ENCODE measurements at places on chromosomes 7 and 10.

GRCh38 chr10:17644485-17644943 lies 563 bp downstream of the STAM start:
- DNase-seq = no peak

- no peak for DNase-seq
These were observed 138.4 kb upstream of the NFE2L3 start for GRCh38 chr7:26013551-26014083.

- no peak for DNase-seq
These were observed 115.9 kb downstream of the CCNY start for GRCh38 chr10:35452171-35452570.

DNA sequence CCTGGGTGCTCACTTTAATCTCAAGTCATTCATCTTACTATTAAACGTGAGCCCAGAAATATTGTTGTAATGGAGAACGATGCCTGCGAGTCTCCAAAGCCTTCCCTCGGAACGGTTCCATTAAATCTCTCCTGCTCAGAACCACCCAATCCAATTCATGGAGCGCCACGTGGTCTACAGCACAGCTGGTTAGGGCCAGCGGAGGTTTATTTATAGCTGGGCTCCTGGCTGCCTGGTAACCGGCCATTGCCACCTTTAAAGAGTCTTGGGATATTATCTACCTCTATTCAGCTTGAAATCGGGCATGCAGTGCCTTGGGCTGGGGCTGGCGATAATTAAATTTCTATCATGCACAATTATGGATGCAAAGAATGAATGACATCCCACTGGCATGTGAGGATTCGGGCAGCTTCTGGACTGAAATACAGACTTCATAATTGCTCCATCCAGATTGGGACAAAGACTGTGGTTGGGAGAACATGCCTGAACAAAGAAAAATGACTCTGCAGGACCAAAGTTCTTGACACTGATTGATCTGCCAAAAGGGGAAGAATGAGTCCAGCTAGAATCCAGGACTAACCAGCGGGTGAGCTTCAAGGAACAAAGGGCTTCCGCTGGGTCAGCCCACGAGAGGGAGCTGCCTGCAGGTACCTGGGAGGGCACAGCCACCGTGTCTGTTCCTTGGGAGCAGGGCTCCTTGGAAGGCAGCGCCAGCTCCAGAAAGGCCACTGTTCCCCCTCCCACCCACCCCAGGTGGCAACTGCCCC lies 7.3 kb downstream of the FAM20C start:
- no peak for DNase-seq

DNA sequence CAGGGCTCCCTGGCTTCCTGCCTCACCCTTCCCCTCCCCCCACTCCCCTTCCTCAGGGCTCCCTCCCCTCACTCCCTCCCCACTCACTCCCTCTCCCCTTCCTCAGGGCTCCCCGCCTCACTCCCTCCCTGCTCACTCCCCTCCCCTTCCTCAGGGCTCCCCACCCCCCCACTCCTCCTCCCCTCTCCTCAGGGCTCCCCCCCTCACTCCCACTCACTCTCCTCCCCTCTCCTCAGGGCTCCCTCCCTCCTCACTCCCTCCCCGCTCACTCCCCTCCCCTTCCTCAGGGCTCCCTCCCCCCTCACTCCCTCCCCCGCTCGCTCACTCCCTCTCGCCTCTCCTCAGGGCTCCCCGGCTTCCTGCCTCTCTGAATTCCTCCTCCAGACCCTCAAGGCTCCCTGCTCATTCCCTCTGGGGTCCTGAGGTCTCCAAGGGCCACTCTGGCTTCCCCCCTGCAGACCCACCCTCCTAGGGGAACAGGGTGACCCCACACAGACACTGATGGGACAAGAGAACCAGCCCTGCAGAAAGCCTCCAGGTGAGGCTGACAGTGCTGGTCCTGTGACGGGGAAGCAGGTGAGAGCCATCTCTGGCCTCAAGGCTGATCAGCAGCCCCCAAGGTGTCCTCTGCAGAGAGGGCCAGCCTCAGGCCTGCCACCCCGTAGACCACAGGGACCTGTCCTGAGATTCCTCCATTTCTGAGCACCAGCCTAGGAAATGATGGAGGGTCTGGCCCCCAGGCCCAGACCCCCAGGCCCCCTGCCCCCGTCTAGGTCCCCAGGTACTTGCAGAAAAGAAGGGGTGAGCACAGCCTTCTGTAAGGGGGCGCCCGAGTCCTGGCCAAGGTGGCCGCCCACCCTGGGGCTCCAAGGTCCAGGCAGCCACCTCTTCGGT lies 47.2 kb downstream of the PWWP2B start:
- peak; percentile 69 for DNase-seq

- no peak for DNase-seq
These were observed 31.7 kb upstream of the OPALIN start for GRCh38 chr10:96390460-96390864.

DNA sequence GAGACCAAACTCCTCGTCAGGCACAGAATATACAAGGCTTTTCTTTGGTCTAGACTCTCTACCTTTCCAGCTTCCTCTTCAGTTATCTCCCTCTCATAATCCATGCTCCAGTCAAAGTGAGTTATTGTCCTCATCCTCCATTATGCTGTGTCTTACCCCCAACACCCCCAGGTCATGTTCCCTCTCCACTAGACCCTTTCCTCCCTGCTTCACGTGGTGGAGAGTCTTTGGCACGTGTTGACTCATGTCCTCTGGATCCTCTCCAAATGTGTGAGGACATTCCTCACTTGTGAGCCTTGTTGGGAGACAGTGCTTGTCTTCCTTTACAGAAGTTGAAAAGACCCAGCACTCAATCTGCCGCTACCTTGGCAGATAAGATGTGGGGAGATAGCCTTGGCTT lies 36.0 kb upstream of the DLD start:
- DNase-seq = no peak

- no peak for DNase-seq
These were observed 207.0 kb upstream of the ZMIZ1 start for GRCh38 chr10:78861529-78862327.

GRCh38 chr10:69504576-69505250 lies 53.4 kb downstream of the TSPAN15 start:
- DNase-seq = no peak

DNA sequence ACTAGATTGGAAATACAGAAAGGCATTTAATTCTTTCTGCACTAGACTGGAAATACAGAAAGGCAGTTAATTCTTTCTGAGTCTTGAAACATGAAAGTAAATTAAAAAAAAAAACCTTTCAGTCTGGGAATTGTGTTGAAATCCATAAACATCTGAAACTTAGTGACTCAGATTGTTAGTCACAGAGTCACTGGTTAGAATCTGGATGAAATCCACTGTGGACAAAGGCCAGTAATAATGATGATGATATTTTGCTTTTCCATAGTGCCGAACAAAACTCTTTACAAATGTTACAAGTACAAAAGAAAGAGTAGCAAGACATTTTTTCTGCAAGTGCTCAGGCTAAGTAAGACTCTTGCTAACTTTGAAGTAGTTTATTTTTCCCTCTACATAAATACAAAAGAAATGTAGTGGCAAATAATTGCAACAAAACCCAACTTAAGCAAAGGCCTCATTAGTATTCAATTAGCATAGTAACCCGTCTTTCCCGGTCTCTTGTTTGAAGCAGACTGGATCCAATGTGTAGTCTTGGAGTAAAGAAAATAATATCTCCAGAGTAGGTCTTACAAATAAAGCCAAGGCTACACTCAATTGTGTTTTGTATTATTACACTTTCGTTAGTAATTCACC lies 5.8 kb upstream of the PRTFDC1 start:
- no peak for DNase-seq

- no peak for DNase-seq
These were observed 13.4 kb downstream of the EGFR start for GRCh38 chr7:55032069-55032699.

DNA sequence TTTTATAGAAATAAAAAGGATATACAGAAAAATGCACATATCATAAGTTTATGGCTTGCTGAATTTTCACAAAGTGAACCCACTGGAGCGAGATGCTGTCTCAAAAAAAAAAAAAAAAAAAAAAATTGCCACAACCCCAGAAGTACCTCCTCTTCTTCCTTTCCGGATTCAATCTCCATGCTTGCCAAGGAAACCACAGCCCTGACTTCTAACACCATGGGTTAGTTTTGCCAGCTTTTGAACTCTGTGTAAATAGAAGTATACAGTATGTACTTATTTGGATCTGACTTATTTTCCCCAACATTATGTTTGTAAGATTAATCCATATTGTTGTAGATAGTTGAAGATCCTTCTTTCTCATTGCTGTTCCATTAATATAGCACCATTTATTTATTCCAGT lies 40.0 kb downstream of the FANK1 start:
- DNase-seq = no peak

GRCh38 chr7:84841809-84842208 lies 345.0 kb downstream of the SEMA3D start:
- no peak for DNase-seq

DNA sequence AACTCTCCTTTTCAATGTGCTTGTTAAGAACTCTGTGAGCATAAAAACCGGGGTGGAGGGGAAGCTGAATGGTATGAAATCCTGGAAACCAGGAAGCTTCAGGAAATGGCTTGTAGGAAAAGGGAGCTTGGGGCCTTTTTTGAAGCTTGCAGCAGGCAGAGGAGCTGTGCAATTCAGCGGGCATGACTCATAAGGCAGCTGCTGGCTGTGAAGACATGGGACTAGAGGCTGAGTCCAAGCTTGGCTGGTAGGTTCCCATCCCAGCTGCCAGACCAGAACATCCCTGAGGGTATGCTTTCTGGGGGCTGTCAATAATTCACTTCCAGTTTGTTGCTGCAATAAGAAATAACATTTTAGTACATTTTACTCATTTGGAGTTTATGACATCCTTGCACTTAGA lies 36.8 kb upstream of the CDC14C start:
- DNase-seq = no peak

DNA sequence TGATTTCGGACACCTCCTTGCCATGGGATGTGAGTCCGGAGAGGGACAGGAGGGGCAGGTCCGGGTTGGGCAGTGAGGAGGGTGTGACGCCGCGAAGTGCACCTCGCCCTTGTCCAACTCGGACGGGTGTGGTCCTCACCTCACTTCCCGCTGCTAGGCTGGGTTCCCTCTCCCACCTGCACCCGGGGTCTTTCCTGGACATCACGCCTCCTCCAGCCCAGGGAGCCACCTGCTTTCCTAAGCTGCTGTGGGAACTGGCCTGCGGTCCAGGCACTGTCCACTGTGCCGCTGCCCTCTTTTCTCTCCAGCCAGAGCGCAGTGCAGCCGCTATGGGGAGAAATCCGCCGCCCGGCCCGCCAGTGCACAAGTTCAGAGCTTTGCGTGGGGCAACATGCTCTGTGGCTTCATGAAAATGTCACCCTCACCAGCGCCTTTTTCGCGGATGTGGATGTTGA lies 45.0 kb upstream of the ZNF716 start:
- DNase-seq = no peak

DNA sequence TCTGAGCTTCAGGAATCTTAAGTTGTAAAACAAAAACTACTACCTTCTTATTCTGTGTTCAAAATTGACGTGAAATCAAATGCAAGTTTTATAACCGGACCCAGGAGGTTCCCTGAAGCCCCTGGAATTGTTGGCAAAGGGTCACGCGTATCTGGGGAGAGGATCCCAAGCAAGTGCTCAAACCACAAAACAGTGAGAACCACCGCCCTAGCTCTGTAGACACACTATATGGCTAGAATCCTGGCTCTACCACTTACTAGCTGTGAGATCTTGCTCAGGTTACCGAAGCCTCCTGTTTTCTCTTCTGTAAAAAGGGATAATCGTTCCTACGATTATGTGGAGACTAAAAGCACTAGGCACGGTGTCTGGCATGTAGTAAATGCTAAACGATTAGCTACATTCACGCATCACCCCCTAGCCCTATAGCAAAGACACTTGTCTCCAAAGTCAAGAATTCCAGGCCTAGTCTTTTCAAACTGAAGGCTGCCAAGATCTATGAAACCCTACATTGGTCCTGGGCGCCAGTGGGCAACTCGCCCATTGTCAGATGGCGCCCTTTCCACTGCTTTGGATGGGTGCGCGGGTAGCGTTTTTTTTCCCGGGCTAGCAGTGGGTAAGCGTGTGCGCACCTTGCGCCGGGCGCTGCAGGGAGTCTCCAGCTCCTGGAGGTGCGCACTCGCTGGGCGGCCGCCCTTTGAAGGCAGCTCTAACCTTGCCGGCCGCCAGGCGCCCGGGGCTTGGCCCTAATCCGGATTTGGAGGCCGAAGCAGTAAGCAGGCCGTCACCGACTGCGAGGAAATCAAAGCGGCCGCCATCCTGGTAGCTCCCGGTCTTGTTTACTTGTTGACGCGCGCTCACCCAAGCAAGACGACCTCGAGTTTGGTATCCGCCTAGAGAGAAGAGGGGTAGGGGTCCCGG lies 11.6 kb upstream of the NKX2-3 start:
- DNase-seq = no peak

DNA sequence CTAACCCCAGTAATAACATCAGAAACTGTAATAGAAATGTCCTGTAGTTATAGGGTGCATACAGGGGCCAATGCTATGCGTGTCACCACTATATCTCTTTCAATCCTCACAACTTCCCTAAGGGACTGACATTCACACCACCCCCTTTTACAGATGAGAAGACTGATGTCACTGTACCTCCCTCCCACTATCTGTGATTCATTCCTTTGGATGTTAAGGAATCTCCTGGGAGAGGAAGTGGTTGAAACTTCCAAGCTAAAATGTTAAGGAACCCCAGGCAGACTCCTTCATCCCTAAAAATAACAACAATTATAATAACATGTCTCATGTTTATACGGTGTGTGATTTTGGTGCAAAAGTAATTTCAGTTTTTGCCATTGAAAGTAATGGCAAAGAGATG lies 5.4 kb downstream of the COL13A1 start:
- no peak for DNase-seq

DNA sequence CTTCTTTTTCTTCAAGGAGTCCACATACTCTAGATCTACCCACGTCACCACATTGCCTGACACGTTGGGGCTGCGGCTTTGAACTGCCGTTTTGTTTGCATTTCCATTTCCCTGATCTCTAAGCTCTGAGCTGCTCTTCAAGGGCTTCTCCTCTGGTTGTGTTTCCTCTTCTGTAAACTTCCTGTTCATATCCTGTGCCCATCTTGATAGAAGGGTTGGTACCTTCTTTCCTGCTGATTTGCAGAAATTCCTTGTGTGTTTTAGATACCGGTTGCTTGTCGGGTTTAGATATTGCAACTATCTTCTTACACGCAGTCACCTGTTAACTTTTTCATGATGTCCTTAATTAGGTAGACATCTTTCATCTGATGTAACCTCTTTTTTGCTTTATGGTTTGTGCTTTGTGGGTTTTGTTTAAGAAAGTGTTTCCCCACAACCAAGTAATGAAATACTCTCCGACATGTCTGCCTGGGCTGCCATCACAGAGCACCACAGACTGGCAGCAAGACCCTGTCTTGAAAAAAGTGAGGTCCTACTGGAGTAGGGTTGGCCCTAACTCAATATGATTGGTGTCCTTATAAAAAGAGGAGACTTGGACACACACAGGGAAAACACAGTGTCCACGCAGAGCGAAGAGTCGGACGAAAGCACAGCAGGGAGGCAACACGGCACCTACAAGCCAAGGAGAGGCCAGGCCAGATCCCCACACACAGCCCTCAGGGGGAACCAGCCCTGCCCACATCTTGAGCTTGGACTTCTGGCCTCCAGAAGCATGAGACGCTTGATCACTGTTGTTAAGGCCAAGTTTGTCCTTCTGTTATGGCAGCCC lies 99.1 kb upstream of the PDGFA start:
- DNase-seq = peak; percentile 81
